ENCODE measurements at places on chromosomes 4 and X.

DNA sequence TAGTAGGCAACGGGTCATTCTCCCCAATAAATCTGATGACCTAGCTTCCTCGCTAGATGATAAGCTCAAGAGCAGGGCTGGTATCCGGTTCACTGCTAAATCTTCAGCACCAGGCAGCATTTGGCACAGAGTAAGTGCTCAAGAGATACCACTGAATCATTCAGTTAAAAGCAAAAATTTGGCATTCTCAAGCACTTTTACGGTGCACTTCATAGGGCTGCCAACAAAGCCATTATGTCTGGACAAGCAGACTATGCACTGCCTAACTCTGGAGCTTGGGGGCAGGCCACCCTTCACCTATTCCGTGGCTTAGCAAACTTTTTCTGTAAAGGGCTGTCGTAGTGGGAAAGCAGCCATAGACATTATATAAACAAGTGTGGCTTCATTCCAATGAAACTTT is 23.8 kb upstream of the CXorf38 start:
- no peak for DNase-seq

DNA sequence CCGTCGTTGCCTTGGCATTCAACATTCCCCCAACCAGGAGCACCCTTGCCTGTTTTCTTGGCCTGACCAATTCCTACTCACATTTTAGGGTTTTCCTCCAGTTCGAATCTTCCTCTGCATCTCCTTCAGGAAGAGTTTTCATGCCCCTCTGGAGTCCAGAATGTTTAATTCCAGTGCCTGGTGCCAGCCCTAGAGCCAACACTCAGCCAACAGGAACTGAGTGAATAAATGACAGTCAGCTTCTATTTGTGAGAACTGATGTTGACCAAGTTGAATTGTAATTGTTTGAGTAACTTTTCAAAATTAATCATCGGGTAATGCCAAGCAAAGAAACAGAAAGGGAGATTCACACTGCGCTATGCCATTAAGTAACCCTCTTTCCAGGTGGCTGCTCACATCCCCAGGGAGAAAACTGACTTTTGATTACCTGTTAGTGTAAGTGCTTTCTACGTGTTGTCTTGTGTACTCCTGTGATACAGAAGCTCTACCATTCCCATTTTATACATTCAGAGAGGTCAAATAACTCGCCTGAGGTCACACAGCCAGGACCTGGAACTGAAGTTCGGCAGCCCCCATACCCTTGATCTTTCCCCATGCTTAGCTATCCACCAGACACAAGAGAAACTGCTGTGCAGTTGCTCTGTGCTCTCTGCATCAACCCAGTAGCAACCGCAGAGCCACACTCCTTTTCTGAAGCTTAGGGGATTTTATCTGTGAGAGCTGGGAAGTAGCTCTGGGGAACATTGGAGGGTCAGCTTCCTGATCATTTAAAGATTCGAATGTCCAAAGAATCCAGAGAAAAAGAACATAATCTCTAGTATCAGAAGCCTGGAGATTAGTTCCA is 19.0 kb upstream of the SLC2A9 start:
- DNase-seq: no peak

DNA sequence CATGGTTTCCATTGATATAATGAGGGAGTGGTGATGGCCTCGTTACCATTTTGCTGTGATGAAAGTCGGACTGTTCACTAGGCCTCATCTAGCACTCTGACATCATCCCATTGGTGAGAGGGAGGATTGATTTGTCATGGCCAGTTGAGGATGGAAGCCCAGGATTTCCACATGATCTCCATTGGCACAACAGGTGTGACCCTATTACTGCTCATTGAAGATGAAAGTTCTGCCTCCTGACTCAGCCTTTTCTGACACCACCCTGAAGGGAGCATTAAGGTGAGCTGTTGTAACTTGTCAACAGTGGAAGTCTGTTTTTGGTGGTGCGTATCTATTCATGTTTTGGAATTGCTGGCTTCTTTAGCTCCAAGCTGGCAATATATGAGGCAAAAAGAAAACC is 144.2 kb downstream of the PABPC4L start:
- DNase-seq: no peak

DNA sequence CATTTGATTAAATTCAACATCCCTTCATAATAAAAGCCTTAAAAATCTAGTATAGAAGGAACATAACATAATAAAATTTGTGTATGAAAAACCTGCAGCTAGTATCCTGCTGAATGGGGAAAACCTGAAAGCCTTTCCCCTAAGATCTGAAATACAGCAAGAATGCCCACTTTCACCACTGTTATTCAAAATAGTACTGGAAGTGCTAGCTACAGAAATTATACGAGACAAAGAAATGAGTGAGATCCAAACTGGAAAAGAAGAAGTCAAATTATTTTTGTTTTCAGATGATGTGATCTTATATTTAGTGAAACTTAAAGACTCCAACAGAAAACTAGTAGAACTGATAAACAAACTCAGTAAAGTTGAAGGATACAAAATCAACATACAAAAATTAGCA is 152.9 kb downstream of the RTL3 start:
- no peak for DNase-seq

GRCh38 chr4:67935888-67936287 is 27.4 kb downstream of the TMPRSS11A start:
- no peak for DNase-seq

DNA sequence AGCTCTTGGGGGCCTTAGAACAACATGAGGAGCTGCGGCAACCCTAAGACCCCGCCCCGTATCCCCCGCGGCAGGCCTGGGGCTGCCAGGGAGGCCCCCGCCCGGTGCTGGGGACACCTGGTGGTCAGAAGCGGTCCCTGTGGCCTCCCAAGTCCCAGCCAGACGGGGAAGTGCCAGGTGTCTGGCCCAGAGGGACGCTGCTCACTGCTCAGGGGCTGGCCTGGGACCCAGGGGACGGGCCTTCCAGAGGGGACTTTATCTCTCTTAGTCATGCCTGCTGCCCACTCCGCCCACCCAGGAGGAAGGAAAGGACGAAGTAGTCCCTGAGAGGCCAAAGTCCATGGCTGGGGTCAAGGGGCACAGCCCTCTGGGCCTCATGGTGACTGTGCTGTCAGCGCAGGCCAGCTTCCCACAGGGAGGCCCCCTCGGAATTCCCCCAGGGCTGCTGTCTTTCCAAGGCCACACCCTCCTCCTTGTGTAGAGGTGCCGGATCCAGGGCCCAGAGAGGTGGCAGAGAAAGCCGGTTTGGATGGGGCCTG is 31.0 kb upstream of the HTRA3 start:
- no peak for DNase-seq

DNA sequence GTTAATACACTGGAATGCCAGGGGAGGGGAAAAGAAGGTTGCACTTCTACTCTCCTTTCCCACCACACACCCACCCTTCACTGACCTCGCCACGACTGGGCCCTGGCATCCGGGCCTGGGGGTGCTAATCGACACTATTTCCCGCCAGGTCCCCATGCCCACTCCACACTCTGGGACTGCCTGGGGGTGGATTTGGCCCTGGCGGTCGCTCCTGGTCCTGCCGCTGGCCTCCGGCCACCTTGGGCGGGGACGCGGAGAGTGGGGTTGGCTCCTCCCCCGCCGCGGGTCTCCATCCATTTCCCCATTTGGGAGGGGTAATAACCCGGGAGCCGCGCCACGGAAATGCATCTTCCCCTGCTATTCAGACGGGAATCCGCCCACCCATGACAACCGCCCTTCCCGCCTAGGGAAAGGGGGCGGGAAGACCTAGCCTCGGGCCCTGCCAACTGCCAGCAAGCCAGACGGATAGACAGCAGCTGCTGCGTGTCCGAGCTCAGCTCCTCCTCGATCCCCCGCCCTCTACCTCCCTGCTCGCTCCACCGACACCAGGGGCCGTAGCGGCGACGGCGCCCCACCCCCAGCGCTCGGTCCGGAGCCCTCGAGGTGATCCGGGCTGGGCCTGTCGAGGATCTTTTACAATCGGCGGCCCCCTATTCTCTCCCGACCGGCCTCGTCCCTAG is 78.1 kb downstream of the RLIM start:
- DNase-seq: no peak

DNA sequence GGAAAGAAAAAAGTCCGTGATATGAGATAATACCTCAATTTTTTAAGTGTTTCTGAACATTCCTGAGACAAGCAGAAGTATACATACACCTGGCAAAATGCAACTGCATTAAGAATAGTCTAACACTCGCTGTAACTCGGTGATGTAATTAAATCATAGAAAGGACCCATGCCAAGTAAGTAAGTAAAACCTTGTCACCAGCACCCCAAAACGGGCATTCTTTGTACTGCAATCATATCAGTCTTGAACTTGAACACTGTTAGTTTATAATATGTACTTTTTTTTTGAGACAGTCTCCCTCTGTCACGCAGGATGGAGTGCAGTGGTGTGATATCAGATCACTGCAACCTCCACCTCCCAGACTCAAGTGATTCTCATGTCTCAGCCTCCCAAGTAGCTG is 47.4 kb downstream of the SMIM14 start:
- no peak for DNase-seq

DNA sequence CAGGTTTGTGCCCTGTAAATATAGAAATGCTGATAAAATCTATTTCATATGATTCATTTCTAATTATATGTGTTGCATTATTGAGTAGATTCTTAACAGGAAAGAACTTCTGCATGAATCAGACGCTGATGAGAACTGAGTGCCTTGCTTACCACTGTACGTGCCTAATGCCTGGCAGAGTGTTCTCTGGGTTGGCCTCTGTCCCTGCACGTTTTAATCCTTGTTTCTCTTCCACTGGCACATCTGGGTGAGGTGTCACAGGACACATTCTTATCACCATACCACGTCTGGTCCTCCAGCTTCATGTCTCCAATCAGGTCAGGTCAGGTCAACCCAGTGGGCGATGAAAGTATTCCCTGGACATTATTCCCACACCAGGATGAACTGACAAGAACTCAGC is 53.6 kb downstream of the KLF3 start:
- no peak for DNase-seq

GRCh38 chr4:11954093-11954492 is 525.4 kb upstream of the HS3ST1 start:
- no peak for DNase-seq

- DNase-seq: no peak
These were observed 183.7 kb downstream of the SPATA18 start for GRCh38 chr4:52234561-52235440.

DNA sequence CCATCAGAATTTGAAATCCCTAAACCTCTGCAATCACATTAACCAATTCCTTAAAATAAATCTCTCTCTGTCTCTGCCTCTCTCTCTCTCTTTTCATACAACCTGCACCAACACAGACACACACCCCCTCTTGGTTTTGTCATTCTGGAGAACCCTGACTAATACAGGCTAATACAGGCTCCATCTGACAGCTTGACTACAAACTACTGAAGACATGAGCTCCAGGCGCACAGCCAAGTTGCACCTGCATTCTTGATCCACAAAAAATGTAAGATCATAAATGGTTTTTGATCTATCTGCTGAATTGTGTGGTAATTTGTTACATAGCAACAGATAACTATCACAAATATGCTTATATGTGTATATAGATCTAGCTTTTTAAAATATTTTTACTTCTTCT is 2414.2 kb downstream of the PCDH7 start:
- no peak for DNase-seq

DNA sequence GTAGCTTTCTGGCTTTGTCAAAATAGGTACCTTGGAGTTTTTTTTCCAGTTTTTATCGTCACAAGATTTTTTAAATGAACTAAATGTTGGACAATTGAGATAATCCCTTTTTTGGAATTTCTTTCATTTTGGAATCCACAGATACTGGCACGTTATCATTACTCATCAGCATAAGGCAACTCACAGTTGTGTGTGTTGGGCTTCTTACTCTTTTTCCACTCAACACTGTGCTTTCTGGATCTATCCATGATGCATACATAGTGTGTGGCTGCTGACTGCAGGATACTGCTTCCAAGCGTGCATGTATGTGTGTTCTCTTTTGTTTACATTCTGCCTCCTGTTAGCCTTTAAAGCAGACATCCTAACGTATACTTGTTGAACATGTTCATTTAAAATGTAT is 113.5 kb upstream of the FAM9A start:
- DNase-seq: no peak

DNA sequence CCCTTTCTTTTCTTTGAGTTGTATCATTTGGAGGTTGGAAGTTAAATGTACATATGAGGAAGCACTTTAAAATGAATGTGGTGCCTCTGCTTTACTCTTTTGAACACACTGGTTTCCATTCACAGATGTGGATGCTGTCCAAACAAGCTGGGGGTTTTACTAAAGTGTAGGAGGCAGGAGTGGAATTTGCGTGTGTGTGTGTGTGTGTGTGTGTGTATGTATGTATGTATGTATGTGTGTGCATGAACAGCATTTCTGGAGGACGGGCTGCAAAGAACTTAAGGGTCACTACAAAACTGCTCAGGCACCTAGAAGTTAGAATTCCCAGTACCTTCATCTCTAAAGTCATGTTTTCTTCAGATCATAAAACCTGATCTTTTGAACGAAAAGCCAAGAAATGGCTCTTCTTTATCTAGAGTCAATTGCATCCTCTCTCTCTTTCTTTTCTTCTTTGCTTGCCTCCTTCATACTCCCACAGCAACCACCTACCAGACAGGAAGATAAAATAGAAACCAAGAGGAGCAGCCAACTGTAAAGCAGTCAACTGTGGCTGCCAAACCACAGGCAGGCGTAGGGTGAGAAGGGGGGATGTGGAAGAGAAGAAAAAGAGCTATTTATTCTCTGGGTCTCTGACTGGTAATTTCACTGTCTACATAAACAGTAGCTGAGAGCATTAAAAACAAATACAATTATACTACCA is 177.0 kb upstream of the RASGEF1B start:
- no peak for DNase-seq

DNA sequence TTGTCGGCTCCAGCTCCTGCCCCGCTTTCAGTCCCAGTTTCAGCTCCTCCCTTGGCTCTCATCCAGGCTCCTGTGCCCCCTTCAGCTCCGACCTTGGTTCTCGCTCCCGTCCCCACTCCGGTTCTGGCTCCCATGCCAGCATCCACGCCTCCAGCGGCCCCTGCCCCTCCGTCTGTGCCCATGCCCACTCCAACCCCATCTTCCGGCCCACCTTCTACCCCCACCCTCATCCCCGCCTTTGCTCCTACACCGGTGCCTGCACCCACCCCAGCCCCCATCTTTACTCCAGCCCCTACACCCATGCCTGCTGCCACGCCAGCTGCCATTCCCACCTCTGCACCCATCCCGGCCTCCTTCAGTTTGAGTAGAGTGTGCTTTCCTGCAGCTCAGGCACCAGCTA is 31.2 kb downstream of the BCORL1 start:
- no peak for DNase-seq

GRCh38 chrX:10795721-10796120 is 175.3 kb upstream of the MID1 start:
- DNase-seq: no peak

Data from activated CD8-positive, alpha-beta memory T cell treated with anti-CD3 and anti-CD28 coated beads for 1 hour (primary cell).